ENCODE measurements at places on chromosomes 3 and 15.

- DNase-seq = no peak
These were observed 22.4 kb upstream of the RAB7A start for GRCh38 chr3:128703561-128703960.

DNA sequence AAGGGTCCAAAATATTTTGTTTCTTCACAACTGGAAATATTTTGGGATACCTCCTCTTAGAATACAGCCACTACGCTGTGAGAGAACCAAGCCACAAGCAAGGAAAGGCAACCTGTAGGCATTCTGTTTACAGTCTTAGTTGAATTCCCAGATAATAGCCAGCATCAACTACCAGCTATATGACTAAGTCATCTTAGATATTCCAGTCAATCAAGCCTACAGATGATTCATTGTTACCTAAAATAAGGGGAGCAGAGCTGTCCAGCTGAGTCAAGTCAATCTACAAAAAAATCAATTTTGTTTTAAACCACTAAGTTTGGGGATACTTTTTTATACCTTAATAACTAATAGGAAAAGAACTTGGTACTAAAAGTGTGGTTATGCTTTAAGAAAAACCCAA, 526.4 kb upstream of the DPPA4 start:
- no peak for DNase-seq

DNA sequence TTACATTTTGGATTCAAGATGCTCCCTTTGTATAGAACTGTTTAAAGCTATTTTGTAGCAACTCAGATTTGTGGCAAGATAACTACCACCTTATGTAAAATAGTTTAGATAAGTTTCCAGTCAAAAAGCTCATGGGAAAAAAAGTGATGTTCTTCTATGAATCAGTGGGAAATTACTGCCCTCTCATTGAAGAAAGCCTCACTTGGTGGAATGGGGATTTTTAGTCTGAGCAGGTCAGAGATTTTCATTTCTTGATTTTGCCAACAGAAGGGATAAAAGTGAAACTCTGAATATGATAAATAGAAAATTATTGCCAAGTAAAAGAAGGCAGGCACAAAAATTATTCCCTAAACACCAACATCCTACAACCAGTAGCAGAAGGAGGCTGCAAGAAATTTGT, 25.8 kb upstream of the CSTA start:
- DNase-seq = no peak

DNA sequence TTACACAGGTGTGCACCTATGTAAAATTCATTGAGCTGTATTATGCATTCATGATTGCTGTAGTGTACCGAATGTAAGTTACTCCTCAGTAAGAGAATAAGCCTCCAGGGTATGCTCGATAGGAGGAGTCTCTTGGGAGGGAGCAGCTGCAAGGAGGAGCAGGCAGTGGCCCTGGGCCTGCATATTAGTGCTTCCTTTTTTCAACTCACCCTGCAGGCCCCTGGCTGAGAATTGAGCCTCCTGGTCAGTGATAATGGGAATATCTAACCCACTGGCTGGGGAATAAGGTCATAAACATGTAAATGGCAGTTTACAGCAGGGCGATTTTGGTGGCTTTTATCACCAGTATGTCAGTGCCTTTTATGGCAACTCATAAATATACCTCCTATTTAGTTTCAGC, 21.7 kb upstream of the SFMBT1 start:
- no peak for DNase-seq

DNA sequence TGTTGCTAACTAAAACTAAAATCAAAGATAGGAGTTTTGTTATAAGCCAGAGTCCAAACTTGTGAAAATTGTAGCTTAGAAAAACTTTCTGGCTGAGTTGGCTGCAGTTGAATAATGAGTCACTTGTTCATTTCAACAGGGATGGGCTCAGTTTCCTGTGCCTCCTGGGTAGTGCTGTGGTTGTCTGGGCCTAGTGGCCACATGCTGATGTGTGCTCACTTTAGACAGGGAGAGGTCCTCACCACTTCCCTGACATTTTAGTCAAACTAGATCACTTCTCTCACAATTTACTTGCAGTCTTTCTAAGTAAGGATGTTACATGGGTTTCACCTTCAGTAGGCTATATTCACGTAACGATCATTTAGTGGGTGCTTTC, 6.3 kb upstream of the UBE2Q2 start:
- peak; percentile 44 for DNase-seq

DNA sequence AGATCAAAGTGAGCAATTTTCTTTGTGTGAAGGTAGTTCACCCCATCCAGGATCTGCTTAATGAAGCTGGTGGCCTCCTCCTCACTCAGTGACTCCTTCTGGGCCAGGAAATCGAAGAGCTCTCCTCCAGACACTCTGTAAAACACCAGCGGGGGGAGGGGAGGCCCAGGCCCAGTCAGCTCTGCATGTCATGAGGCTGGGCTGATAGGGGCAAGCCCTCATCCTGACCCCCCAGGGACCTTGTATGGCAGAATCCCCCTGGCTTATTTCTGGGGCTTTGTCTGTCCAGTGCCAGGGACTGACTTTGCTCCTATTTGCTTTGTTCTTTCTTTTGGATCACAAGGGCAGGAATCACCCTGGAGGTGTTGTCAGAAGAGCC, 74.9 kb downstream of the DAPK2 start:
- peak; percentile 55 for DNase-seq

- DNase-seq = no peak
These were observed 104.8 kb downstream of the PPP2R3A start for GRCh38 chr3:136070334-136070733.

GRCh38 chr3:196012941-196013476, 68.9 kb downstream of the TFRC start:
- no peak for DNase-seq

GRCh38 chr15:87758794-87759418, 497.6 kb downstream of the NTRK3 start:
- DNase-seq = no peak

GRCh38 chr3:23644676-23645075, 161.1 kb upstream of the UBE2E1 start:
- DNase-seq = no peak

DNA sequence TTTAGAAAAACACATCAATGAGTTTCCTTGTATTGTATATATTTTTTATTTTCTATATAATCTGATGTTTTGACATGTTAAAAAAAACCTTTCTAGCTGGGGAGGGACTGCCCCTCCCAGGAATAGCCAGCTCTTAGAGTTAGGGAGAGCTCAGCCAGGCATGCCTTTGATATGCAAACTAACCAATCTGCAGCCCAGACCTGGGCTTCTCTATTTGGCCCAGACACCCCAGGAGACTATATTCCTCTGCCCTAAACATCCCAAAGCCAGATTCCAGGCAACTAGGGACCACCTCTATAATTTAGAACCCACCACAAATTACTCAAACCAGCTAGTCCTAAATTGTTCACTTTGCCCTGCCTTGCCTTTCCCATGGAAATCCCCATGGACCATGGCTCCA, 390.9 kb upstream of the ADAMTS9 start:
- no peak for DNase-seq

- DNase-seq = no peak
These were observed 1.9 kb downstream of the FGF7 start for GRCh38 chr15:49424954-49425353.

- no peak for DNase-seq
These were observed 41.1 kb upstream of the GNB5 start for GRCh38 chr15:52232327-52232726.

DNA sequence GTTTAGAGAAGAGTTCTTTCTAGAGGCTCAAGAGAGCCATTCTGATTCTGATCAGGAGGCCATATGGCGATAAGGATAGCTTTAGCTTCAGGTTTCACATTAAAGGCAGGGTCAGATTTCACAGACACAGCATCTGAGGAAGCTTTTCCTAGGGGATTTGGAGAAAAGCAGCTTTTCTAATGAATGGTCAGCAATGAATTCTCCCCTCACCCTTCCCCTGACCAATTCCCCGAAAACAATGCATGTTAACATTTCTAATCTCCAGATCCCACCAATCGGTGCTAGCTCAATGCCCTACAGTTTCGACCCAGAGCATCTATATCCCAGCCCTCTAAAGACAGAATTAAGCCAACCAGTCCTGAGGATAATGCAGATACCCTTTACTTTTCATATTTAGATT, 9.8 kb downstream of the AGBL1 start:
- no peak for DNase-seq

GRCh38 chr3:111080413-111080812, 8.8 kb downstream of the NECTIN3 start:
- no peak for DNase-seq

DNA sequence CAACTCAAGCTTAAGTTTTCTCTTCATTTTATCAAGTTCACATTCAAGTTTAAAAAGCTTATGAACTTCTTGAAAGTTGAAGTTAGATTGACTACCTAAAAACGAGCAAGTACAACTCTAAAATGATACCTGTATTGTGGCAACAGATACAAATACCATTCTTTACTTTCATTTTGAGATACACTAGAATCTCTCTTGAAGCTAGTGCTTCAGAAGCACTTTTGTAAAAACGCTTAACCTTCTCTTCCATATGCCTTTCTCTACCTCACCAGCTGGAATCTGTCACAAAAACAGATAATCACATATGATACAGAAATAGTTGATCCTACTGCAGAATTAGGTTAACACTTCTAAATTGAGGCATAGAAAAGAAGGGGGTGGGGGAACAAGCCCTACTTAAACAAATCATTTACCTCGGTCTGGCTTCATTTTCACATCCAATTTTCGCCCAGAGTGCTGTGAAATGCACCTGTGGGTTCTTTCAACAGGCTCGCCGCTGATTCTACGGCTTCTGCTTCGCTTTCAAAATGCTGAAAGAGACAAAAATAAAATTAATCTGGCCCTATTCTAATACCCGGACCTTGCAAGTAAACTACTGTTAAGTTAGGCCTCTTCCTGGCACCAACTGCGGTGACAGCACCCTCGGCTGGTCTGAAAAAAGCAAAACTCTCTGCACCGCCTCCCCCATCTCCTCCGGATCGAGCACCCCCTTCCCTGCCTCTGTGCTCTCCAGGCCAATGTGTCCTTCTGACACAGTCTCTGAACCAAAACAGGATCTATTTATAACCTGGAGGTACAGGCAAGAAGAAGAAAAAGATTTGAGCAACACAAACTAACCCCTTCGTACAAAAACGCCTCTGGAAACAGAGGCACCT, 1.4 kb downstream of the ATOSA start:
- peak; percentile 59 for DNase-seq

DNA sequence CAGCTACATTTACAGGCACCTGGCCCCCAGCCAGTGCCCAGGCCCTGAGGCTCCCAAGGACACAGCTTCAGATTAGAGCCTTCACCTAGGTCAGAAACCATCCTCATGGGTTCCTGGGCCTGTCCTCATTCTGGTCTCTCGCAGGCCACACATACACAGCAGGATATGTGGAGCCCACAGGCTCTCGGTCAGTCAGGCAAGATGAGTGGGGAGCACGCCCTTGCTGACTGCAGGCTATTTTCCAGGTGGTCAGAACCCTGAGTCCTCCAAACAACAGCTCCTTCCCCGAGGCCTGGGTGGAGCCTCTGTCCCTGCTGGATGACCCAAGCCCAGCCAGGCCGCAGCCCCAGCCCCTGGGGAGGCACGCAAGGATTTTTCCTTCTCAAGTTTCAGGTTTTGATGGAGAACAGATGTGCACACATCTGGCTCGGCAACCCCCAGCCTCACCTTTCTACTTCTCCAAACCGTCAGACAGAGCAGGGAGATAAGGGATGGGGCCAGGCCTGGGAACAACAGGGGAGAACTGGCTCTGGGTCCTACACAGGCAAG, 1.6 kb downstream of the STRA6 start:
- DNase-seq = no peak

- DNase-seq = no peak
These were observed 200.6 kb downstream of the SEMA6D start for GRCh38 chr15:47917881-47918280.

- DNase-seq = no peak
These were observed 4.8 kb upstream of the HCLS1 start for GRCh38 chr3:121665488-121665887.

DNA sequence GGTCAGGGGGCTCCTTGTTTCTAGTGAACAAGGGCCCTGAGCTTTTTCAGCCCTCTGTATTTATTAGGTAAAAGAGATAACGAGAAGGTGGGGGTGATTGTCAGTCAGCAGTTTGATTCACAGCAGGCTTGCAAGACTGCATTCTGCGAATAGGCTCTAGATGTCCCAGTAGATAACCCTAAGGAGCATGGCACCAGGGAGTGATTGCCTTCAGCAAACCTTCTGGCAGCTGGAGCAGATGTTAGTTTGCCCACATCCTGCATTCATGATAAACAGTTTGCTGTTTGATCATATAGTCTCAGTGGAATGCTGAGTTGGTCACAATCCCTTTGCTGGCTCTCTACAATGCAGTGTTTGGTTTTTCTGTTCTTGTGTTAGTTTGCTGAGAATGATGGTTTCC, 161.3 kb upstream of the GADL1 start:
- no peak for DNase-seq

DNA sequence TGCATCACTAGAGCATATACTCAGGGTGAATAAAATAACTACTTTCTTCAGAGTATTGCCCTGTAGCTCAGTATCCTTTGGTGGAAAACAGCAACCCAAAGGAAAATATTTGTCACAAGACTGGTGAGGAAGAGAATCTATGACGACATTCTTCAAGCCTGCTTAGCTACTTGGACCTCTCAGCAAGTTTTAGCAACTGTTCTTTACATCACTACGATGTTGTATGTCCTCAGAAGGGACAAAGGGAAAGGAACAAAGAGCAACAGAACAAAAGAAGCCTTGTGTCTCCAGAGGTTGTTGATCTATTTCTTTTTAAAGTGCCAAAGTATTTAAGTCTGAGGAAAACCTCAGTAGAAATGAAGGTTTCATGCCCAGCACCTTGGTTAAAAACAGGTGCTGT, 746.7 kb downstream of the NAALADL2 start:
- DNase-seq = no peak

DNA sequence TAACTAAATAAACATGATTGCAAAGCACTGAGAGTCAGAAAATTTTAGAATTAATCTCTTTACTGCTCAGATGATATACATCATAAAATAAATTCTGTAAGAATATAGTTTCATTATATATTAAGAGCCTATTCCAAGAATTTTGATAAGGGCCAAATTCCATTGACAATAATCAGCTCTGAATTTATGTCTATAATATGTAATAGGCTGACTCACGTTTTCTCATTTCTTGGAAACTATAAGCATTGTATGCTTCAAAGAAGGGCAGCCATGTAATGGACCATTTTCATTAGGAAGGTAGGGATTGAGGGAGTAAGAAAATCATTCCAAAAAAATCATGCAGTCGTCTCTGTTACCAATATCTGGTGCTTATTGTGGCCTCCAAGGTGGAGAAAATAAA, 315.9 kb downstream of the ZIC4 start:
- DNase-seq = no peak

- DNase-seq = no peak
These were observed 815 bp upstream of the ZNF280D start for GRCh38 chr15:56734013-56734635.

DNA sequence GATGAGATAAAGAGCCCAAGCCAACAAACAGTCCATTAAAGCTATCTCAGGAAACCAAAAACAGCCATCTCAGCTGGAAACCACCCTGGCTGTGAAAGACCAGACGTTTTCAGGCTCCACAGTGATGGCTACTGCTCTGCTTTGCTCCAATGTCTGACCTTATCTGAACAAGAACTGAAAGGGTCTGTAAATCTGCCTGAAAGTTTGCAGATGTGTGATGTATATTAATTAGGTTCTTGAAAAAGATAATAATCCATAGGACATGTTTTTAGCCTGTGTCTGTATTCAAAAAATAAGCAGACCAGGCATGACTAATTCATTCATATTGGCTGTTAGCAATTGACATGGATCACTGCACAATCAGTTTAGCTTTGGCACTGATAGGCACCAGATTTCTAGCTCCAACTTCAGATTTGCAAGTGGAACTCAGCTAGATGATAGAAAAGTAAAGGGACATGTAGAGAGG, 611.4 kb upstream of the NAALADL2 start:
- DNase-seq = no peak

Measured in activated naive CD8-positive, alpha-beta T cell treated with anti-CD3 and anti-CD28 coated beads for 36 hours (primary cell).